ENCODE measurements at places on chromosomes 2 and 18.

- DNase-seq: no peak
Observed at GRCh38 chr18:44828080-44828479, 147.4 kb downstream of the SETBP1 start.

DNA sequence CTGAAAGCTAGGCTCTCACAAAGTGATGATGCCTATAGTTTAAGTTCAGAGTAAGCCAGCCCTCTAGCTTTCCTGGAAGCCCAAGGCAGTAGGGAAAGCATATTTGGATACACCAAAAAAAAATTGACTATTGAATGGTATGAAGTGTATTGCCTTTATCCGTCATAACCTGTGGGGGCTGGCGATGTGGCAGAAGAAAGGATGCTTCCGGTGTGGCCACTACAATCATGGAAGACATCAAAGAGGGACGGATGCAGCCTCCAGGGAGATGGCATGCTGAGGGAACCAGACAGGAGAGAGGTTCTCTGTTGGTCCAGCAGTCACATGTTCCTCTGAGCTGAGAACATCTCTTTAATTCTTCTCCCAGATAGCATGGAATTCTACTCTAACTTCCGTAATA is 170.3 kb downstream of the TMEM18 start:
- no peak for DNase-seq

- DNase-seq: no peak
Observed at GRCh38 chr2:98842136-98842535, 93.9 kb downstream of the CRACDL start.

DNA sequence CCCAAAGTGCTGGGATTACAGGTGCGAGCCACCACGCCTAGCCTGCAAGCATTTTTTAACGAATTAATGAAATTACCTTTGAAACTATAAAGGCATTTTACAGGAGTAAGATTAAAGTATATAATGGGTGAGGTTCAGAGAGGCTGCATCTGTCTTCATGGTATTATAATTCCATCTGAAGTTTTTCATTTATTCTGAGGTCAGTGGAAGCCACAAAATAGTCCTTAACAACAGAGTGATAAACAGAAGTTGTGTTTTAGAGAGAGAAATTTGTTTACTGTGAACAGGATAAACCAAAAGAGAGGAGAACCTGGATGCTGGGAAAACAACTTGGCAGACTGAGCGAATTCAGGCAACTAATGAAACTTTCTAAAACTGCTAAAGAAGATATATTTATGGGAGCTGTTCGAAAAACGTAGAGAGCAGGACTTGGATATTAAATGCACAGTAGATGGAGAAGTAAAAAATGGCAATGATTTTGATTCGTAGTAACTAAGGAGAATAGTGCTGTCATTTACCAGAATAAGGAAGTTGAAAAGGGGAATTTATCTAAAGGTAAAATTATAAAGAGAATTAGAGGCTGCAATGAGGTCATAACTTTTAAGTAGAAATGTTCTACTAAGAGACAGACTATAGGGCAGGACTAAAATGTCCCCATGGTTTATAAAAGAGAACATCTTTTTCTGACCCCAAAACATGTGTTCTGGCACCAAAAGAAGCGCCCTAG is 37.9 kb upstream of the ITGA4 start:
- DNase-seq: no peak

GRCh38 chr2:136901732-136902131 is 136.4 kb downstream of the THSD7B start:
- no peak for DNase-seq

DNA sequence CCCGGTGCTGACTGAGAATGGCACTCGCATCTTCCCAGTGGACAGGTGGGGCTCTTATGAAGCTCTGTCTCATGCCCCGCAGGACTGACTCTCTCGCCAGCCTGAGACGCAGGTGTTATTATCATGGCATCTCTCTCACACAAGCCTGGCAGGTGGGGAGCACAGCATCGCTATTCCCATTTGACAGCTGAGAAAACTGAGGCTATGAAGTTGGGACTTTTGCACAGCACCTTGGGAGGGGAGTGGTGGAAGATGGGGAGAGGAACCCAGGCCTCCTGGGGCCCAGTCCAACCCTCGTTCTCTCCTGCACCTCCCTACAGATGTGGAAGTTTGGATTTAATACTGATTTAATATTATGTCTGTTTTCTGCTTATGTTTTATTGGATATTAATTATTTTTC is 9.0 kb upstream of the NTSR2 start:
- DNase-seq: no peak
